ENCODE measurements at places on chromosomes 3 and 15. TPM values are rescaled to one million over a fixed set of nuclear protein-coding genes. Genes with fewer than 3 reads are reported as not detected.

Gene SH3GL3
- 1.4 TPM for total RNA-seq

Gene ZNF80
- total RNA-seq: not detected

Gene MESD
- total RNA-seq: 31.9 TPM

Gene SLC9A9
- total RNA-seq: 0.56 TPM

GRCh38 chr3:50478671-50479260 is 24.7 kb downstream of the CACNA2D2 start:
- no peak for DNase-seq
- H3K27me3 ChIP-seq: no peaks in the 10 kb centered on the region

DNA sequence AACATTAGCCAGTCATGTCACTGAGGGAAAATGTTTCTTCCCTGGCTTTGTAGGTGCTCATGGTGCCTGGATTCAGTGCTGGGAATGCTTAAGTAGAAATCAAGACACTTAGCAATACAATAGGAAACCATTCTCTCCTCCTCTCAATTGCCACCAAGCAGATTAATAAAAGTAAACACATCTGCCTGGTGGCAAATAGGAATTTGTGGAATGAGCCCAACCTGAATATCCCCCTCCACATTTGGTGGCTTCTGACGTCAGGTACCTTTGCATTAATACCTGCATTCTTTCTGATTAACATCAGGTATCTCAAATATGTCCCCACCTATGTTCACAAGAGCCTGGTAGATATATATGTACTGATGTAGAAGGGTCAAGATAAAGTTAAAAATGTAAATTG is 42.7 kb downstream of the PPP2R3A start:
- no peaks in the 10 kb centered on the region for H3K4me1 ChIP-seq
- H3K36me3 ChIP-seq: peaks cover 21% of the 10 kb centered on the region

- no peaks in the 10 kb centered on the region for H3K36me3 ChIP-seq
- no peaks in the 10 kb centered on the region for H3K4me1 ChIP-seq
- no peak overlapping the region for H3K27ac ChIP-seq
- DNase-seq: no peak
Measured at GRCh38 chr3:39933986-39934693, 124.7 kb downstream of the MYRIP start.

DNA sequence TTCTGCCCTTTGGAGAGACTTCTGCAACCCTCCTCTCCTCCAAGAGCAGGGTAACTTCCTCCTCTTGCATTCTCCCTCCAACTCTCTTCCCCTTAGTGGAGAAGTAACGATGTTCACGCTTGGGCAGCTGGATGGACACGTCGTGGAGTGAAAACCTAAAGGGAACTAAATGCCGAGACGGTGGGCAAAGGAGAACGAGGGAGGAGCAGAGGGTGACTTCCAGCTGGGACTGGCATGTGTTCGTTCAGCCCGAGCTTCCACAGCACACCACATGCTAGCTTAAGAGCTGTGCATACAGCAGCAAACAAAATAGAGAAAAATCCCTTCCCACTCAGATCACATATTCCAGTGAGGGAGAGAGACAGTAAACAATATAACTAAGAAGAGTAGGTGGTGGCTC is 179.8 kb downstream of the SLCO3A1 start:
- H3K36me3 ChIP-seq: peaks cover 3% of the 10 kb centered on the region
- no peak overlapping the region for H3K27ac ChIP-seq
- H3K27me3 ChIP-seq: peaks cover 26% of the 10 kb centered on the region
- H3K4me3 ChIP-seq: no peak overlapping the region
- peaks cover 13% of the 10 kb centered on the region for H3K4me1 ChIP-seq
- DNase-seq: no peak

DNA sequence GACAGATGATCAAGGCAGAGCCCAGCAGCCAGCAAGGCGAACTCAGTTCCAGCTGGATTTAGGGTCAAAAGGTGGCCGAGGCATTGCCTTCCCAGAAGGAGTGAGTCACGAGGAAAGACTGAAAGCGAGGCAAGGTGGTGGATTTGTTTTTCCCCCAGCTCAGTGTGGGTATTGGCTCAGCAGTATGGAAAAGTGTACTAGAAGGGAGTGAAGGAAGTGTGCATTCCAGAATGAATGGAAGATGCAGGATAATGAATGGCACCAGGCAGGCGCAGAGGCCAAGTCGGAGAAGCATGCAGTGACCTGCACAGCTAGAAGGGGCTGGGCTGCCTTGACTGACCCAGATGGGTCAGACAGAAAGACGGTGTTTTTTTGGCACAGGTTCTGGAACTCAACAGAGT is 46.3 kb downstream of the FOXP1 start:
- H3K4me3 ChIP-seq: no peak overlapping the region
- H3K36me3 ChIP-seq: no peaks in the 10 kb centered on the region
- peaks cover 22% of the 10 kb centered on the region for H3K4me1 ChIP-seq
- no peak overlapping the region for H3K27ac ChIP-seq
- DNase-seq: no peak
- H3K27me3 ChIP-seq: no peaks in the 10 kb centered on the region

- DNase-seq: no peak
- no peak overlapping the region for H3K4me3 ChIP-seq
- H3K27me3 ChIP-seq: no peaks in the 10 kb centered on the region
- no peak overlapping the region for H3K27ac ChIP-seq
- H3K4me1 ChIP-seq: no peaks in the 10 kb centered on the region
- H3K36me3 ChIP-seq: no peaks in the 10 kb centered on the region
Measured at GRCh38 chr3:30578479-30578878, 27.9 kb upstream of the TGFBR2 start.

GRCh38 chr15:33941279-33942063 is 26.8 kb upstream of the CHRM5 start:
- no peaks in the 10 kb centered on the region for H3K27me3 ChIP-seq
- peaks cover 2% of the 10 kb centered on the region for H3K36me3 ChIP-seq
- DNase-seq: no peak
- H3K4me3 ChIP-seq: no peak overlapping the region

DNA sequence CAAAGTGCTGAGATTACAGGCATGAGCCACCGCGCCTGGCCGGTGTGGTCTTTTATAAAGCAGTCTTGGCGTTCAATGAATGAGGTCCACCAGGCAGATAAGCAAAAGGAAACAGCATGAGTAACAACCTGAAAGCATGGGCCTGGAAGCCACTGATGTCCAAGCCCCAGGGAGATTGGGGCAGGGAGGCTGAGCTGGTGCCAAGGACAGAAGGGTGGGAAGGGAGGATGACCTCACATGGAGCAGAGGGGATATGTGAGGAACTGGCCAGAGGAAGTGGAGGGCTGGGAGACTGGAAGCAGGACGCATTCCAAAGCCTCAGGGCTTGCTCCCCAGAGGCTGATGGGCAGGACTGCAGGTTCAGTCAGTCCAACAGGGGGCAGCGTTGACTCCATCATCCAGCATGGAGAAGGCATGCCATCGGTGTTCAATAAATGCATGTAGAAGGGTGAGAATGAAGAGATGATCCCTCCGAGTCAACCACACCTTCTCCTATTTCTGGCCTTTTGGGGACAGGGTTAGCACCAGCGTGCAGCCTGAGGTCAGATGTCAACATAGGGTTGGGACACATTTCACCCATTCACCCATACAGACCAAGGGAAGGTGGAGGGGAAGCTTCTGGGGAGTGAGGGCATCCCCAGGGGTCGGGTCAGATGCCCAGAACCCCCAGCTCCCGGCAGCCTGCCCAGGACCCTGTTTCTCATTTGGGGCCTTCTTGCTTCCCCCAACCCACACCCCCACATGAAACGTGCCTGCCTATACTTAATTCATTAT is 14.8 kb downstream of the MYL3 start:
- H3K36me3 ChIP-seq: no peaks in the 10 kb centered on the region
- H3K4me1 ChIP-seq: peaks cover 14% of the 10 kb centered on the region
- no peak overlapping the region for H3K4me3 ChIP-seq
- H3K27me3 ChIP-seq: peaks cover 4% of the 10 kb centered on the region

- no peaks in the 10 kb centered on the region for H3K27me3 ChIP-seq
- no peak overlapping the region for H3K27ac ChIP-seq
- H3K4me3 ChIP-seq: no peak overlapping the region
- DNase-seq: no peak
Measured at GRCh38 chr3:46957092-46957820, 19.3 kb downstream of the CCDC12 start.

- H3K27ac ChIP-seq: no peak overlapping the region
- DNase-seq: no peak
- no peaks in the 10 kb centered on the region for H3K36me3 ChIP-seq
- no peaks in the 10 kb centered on the region for H3K27me3 ChIP-seq
Measured at GRCh38 chr3:55074796-55075195, 146.9 kb upstream of the LRTM1 start.

DNA sequence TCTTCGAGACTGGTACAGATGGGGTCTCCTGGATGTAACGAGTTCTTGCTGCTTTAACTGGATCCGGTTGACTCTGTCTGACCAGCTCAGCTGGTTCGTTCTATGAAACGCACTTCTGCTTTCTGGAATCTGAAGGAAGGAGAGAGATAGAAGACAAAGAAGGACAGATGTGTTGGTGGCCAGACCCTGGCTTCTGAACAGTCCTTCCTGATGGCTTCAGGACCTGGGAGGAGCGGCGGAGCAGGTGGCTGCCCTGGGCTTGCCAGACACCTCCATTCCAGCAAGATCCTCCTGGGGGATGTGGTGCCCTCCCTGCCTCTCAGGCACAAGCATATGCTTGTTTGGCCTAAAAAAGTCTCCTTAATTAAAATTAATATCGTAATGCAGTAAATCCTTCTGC is 99.9 kb downstream of the APBA2 start:
- peaks cover 41% of the 10 kb centered on the region for H3K4me1 ChIP-seq
- peaks cover 7% of the 10 kb centered on the region for H3K36me3 ChIP-seq
- peak overlapping the region; percentile 32 for H3K4me3 ChIP-seq
- peak overlapping the region; percentile 71 for H3K27ac ChIP-seq

- peaks cover 16% of the 10 kb centered on the region for H3K36me3 ChIP-seq
- H3K4me3 ChIP-seq: no peak overlapping the region
- H3K27me3 ChIP-seq: no peaks in the 10 kb centered on the region
- peak overlapping the region; percentile 76 for H3K27ac ChIP-seq
Measured at GRCh38 chr3:156888176-156888575, 62.0 kb downstream of the LEKR1 start.

DNA sequence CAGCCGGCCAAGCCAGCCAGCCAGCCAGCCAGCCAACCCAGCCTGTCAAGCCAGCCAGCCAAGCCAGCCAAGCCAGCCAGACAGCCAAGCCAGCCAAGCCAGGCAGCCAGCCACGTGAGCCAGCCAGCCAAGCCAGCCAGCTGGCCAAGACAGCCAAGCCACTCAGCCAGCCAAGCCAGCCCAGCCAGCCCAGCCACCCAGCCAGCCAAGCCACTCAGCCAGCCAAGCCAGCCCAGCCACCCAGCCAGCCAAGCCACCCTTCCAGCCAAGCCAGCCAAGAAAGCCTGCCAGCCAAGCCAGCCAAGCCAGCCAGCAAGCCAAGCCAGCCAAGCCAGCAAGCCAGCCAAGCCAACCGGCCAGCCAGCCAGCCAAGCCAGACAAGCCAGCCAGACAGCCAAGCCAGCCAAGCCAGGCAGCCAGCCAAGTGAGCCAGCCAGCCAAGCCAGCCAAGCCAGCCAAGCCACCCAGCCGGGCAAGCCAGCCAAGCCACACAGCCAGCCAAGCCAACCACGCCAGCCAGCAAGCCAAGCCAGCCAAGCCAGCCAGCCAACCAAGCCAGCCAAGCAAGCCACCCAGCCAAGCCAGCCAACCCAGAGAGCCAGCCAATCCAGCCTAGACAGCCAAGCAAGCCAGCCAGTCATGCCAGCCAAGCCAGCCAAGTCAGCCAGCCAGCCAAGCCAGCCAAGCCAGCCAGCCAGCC is 199.5 kb downstream of the GOLGA6L6 start:
- H3K27ac ChIP-seq: no peak overlapping the region
- no peak overlapping the region for H3K4me3 ChIP-seq
- DNase-seq: peak; percentile 55
- H3K36me3 ChIP-seq: peaks cover 4% of the 10 kb centered on the region

DNA sequence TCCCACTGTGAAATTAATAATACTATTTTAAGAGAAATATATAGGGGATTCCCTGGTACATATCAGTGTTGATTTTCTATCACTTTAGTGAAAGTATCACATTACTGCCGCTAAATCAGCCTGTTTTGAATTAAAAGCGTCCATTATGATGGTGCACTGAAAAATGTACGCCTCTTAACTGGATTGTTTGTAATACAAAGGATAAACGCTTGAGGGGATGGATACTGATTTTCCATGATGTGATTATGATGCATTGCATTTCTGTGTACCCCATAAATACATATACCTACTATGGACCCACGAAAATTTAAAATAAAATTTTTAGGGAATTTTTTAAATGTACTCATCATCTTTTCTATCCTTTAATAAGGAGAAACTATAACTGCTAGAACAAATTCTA is 478.6 kb downstream of the MAGI1 start:
- H3K4me1 ChIP-seq: peaks cover 60% of the 10 kb centered on the region
- H3K27me3 ChIP-seq: no peaks in the 10 kb centered on the region
- H3K4me3 ChIP-seq: no peak overlapping the region
- H3K36me3 ChIP-seq: no peaks in the 10 kb centered on the region
- no peak for DNase-seq
- H3K27ac ChIP-seq: no peak overlapping the region

GRCh38 chr3:147816752-147817151 is 407.6 kb downstream of the ZIC1 start:
- H3K27me3 ChIP-seq: no peaks in the 10 kb centered on the region
- H3K4me1 ChIP-seq: peaks cover 6% of the 10 kb centered on the region
- H3K4me3 ChIP-seq: no peak overlapping the region
- no peak overlapping the region for H3K27ac ChIP-seq
- DNase-seq: no peak

DNA sequence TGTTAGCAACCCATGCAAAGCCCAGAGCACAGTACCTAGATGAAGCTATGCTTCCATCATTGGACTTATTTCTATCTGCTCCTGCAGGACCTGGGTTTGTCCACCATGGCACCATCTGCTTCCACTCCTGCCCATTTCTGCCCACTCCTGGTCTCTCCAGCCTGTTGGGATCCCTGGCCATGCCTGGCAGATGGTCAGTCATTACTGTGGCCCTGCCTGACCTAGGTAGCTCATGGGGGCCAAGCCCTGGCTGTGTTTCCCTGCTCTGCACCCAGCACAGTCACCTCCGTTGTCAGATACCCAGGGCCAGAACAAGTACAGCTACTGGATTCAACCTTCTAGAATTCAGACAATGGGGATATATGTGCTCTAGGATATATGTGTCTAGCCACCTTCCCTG is 185.8 kb upstream of the TLE3 start:
- H3K4me1 ChIP-seq: no peaks in the 10 kb centered on the region
- H3K4me3 ChIP-seq: no peak overlapping the region
- no peak overlapping the region for H3K27ac ChIP-seq
- no peaks in the 10 kb centered on the region for H3K27me3 ChIP-seq
- no peak for DNase-seq

DNA sequence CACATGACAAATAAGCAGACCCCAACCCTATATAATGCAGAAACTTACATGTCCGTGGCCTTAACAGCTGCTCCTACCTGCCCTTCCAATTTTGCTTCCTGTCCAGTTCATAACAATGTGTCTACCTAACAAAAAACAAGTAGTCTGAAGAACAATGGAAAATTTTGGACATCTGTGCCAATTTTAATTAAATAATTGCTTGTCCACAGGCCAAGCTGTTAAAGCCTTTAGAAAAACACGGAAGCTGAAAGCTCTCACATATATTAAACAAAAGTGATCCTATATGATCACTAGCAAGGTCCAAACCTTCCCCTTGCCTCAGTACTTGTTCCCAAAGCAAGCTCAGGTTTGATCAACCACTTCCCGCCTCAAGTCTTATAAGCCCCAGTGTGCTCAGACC is 37.1 kb downstream of the MAGI1 start:
- H3K27ac ChIP-seq: no peak overlapping the region
- H3K27me3 ChIP-seq: no peaks in the 10 kb centered on the region
- no peak overlapping the region for H3K4me3 ChIP-seq
- H3K36me3 ChIP-seq: no peaks in the 10 kb centered on the region

Data from neural crest cell (in vitro differentiated cells).